ENCODE measurements at places on chromosomes 1 and 21.

GRCh38 chr21:42025376-42026081 lies 15.4 kb upstream of the ZBTB21 start:
- DNase-seq: peak; percentile 92

DNA sequence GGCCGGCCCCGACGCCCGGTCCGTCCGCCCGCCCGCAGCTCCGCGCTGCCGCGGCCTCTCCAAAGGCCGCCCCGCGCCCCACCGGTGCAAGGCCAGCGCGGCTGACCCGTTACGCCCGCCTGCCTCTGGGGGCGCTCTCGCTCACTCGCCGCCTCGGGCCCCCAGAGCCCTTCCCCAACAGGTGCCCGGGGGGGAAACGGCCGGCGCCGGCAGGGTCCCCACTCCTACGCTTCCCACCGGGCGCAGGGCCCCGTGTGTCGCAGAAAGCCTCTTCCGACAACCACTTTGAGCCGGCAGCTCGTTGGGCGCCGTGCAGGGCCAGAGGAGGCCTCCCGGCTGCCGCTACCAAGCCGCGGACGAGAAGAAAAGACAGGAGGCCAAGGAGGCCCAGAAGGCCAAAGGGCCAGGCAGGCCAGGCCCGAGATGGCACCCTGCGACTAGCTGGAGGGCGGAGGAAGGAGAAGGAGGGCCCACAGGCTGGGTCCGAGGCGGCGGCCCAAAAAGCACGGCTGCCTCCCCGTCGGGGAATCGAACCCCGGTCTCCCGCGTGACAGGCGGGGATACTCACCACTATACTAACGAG lies 64.9 kb upstream of the FCGR2A start:
- peak; percentile 73 for DNase-seq

DNA sequence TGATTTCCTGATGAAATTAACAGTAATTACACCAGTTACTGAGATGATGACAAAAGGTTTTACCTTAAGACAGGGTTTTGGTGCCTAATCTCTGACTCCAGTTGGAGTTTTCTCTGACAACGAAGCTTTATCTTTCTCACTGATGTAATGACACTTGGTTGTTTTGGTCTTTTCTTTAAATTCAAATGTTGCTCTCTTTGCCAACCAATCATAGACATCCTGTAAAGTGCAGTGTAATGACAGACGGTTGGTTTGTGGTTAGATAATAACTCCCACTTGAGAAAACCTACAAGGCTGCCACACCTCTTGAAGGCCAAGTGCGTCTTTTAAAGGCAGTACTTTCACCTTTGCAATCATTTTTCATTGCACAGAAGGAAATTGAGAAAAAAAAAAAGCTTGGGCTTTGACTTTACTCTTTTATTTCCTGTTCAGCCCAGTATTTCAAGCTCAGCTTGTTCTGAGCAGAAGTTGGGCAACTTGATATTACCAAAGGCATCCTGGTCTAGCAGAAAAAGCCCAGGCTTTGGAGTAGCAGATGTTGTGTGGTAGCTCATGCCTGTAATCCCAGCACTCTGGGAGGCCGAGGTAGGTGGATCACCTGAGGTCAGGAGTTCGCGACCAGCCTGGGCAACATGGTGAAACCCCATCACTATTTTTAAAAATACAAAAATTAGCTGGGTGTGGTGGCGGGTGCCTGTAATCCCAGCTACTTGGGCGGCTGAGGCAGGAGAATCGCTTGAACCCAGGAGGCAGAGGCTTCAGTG lies 14.9 kb downstream of the PDIK1L start:
- no peak for DNase-seq

DNA sequence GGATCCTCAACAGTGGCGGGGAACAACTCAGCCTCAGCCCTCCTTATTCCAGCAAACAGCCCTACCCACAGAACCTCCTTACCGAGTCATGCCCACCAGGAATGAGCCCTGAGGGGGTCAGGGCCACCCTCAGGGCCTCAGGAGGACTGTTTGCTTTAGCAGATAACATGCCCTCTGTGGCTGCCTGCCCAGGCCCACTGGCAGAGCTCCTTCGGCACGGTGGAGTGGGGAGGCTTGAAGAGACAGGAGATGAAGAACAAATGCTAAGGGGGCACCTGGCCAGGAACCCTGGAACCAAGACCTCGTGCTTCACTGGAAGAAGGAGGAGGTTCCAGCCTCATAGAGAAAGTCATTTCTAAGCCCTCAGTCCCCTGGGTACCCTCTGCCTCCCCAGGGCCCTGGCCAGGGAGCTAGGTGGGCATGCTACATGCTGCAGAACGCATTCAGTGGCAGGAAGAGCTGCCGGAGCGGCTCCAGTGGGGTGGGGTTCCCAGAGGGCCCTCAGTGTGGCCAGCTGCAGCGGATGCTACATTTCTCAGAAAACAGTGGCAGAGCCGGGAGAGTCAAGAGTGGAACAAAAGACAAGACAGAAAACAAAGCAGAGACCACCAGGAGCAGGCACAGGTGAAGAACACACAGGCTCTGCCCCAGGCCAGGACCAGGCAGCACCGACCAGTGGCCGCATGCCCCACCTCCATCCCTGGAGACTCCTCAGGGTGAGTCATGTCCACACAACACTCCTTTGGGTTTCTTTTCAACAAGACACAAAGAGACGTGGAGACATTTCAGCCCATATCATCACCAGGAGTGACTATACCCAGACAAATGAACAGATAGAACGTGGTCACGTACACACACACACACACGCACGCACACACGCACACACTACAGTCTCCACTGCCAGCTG lies 39.8 kb downstream of the RIMS3 start:
- DNase-seq: peak; percentile 63

GRCh38 chr1:39048745-39049370 lies 22.7 kb downstream of the NDUFS5 start:
- peak; percentile 15 for DNase-seq

DNA sequence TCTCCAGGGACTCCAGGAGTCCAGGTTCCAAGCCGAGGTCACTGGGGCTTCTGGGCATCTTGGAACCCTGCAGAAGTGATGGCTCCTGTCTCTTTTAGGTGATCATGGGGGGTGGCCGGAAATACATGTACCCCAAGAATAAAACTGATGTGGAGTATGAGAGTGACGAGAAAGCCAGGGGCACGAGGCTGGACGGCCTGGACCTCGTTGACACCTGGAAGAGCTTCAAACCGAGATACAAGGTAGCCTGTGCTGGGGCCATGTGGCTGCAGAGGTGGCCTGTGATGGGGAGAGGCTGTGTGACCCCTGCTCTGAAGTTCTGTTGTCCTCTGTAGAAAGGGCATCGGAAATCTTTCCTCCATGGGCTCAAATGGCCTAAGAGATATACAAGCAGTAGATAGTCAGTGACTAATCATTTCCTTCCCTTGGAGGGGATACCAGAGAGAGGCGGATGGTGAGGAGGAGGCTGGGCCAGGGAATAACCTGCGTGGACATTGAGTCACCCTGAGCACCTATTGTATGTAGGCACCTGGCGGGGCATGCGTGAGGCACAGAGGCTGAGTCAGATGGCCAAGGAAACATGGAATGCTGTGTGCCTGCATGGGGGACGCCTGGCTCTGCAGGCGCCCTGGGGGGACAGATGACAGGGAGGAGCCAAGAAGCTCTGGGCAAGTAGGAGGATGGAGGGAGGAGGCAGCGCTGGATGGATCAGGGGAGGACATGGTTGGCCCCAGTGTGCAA lies 59.0 kb downstream of the ALPL start:
- DNase-seq: peak; percentile 47

DNA sequence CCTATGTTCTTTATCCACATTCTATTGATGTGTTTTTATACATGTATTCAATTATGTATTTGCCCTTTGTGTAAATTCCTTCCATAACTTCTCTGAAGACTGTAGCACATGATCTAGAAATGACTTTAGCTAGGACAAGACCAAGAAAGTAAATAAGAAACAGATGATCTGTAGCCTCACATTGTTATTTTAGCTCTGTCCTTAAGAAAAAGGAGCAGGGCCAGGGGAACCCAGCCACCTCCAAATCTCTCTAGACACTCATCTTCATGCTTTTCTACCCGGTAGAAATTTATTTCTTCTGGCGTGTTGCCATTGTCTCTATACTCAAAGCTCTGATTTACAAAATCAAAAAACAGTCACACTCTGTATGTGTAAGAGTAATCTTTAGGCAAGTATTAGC lies 27.1 kb downstream of the CDC7 start:
- DNase-seq: peak; percentile 38

DNA sequence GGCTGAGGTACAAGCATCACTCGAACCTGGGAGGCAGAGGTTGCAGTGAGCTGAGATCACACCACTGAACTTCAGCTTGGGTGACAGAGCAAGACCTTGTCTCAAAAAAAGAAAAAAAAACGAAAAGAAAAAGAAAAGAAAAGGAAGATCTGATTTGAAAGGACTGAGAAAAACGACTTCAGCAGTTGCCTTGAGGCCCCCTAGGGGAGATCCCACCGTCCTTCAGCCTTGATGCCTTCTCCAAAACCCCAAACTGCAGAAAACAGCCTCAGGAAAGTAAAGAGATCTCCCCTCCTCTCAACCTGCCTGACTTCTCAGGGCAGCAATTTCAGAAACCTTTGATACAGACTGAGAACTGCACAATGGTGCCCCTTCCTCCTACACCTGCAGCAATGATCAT lies 50.9 kb upstream of the BCAR3 start:
- DNase-seq: no peak

DNA sequence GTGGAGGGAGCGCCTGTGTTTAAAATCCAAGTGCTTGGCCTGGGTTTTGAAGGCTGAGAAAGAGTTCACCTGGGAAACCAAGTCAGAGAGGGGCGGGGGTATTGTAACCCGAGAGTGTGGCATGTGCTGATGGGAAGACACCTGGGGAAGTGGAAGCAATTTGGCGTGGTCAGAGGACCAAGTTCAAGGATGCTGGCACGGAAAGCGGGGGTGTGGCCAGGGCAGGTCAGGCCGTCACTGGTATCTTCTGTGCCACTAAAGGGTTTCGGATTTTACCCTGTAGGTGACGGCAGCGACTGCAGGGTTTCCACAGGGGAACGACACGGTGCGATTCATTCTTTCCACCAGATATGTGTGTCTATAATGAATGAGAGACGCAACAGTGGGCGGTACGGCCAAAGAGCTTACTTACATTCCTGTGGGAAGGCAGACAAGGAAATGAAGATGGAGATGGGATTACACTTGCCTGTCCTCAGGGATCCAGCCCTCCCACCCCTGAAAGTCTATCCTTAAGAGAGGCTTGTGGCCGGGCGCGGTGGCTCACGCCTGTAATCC lies 31.3 kb downstream of the CA6 start:
- DNase-seq: no peak

DNA sequence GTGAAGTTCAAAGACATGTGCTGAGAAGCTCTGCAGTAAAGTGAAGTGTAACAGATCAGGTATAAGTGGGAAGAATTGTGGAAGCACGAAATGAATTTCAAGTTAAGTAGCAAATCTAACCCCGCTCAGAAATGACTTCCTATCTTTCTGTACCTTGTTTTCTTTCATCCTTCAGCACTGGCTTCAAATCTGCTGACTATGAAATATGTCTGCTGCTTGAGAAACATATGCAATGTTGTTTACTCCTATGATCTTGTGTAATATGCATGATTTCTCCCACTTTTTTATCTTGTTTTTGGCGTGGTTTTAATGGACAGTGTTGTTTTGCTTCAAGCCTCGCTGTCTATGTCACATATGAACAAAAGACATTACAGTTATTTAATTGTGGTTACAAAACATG lies 545.3 kb upstream of the NCAM2 start:
- no peak for DNase-seq

- no peak for DNase-seq
These were observed 7.4 kb downstream of the FNDC5 start for GRCh38 chr1:32863218-32863880.

DNA sequence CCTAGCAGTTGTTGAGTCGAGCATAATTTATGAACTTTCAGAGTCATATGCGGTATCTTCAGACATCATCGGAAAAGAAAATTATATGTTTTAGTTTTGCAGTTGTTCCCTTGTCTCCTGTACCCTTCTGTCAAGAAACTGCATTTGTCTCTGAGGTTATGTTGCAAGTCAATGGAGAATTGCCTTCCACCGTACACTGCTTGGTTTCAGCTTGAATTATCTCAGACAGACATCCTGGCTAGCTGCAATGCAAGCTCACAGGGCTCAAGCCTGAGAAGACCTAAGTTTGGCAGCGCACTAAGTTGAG lies 156.0 kb downstream of the NFIA start:
- no peak for DNase-seq

- DNase-seq: no peak
These were observed 186.3 kb upstream of the BRINP3 start for GRCh38 chr1:190663962-190664361.

DNA sequence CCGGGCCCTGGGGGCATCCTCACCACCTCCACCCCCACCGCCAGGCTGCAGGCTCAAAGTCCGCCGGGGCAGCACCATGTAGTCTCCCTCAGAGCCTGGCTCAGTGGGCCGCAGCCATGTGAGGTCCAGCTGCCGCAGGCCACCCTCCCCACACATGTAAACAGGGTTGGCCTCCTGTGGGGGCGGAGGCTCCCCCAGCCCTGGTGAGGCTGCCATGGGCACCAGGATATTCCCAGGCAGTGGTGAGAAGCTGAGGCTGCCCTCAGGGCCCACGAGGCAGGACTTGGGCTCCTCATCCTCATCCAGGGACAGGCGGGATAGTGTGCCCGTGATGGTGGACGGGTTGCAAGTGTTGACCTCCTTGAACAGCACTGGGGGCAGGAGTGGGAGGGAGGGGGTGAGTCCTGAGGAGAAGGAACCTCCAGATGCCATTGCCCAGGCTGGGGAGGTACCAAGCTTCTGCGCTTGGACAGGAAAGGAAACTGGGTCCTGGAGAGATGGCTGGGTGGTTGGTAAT lies 27.3 kb upstream of the COL16A1 start:
- DNase-seq: no peak

GRCh38 chr1:229562686-229563085 lies 4.2 kb upstream of the ABCB10 start:
- DNase-seq: no peak

DNA sequence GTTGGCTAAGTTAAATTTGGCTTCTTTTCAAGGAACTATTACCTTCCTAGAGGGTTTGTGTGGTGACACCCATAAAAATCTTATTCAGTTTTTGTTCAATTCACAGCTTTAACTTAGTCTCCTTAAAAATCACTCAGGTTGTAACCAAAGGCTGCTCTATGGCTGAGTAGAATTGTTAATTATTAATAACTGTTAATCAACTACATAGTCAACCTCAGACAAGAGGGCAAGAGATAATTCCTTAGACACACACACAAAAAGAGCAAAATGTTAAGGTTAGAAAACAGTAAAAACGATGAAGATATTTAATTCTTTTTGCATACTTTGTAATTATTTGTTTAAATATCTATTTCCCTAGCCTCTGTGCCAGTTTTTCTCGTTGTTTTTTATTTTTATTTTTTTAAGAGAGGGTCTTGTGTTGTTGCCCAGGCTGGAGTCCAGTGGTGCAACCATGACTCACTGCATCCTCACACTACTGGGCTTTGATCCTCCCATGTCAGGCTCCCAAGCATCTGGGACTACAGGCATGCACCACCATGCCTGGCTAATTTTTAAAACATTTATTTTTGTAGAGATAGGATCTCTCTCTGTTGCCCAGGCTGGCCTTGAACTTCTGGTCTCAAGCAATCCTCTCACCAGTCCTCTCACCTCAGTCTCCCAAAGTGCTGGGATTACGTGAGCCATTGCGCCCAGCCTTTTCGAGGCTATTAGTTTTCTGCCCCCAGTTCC lies 215.2 kb downstream of the DISC1 start:
- peak; percentile 84 for DNase-seq
